ENCODE measurements at places on chromosomes 13 and 19.

DNA sequence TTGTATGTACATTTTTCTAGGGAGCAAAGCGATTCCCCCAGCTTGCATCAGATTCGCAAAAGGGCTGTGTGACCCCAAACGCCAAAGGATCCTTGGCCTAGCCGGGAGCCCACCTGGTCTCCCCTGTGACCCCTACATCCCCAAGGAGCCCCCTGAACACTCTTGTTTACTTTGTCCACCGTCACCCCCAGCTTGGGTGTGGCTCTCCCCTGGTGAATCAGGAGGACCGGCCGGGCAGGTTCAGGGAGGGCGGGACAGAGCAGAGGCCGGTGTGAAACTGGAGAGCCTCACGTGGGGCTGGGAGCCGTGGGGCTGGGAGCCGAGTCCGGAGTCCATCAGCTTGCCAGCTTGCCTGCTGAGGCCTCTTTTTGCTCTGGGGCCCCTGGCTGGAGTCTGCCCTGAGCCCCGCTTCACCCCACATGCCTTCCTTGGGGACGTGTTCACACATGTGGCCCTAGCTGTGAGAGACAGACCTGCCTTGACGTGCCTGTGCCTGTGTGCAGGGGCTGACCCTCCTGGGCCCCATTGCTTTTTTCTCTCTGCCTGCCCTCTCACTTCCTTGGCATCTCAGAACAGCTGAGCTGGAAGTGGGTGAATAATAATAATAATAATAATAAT is 2.0 kb downstream of the ITPKC start:
- no peak for DNase-seq

DNA sequence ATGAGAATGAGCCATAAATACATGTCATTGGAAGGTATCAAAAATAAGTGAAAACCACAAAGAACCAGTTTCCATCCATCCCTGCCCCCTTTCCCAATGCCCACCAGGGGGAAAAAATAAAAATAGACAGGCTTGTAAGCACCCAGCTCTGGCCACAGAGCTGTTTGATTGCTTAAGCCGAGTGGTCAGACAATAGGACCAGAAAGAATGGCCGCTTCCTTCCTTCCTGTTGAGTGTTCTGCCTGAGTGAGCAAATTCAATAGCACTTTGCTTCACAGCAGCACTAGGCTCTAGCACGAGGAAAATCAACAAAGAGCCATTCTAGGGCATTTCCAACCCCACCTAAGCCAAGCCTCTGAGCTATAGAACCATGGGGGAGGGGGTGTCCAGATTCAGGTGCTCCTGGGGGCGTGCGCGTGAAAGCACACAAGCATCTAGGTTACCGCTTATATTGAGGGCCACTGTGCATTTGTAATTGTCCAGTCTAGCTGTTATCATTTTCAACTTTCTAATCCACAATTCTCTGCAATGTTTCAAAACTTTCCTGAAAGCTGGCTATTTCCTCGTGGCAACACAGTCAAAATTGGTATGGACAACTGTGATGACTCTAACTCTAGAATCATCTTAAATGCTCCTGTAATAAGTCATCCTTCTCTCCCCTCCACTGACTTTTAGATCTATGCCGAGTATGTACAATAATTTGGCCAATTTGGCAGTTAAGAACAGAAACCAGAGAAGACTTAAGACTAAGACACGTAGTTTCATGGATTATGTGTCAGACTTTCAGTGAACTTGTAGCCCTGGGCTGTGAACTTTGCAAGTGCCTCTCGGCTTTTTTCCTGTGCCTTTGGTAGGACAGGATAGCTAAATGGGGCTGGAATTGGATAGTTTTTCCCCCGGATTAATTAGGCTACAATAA is 64.3 kb downstream of the SPRY2 start:
- DNase-seq, result peak; percentile 2

GRCh38 chr19:1213391-1214286 is 8.1 kb downstream of the STK11 start:
- peak; percentile 38 for DNase-seq

GRCh38 chr13:109196948-109197347 is 567.5 kb downstream of the MYO16 start:
- DNase-seq, result no peak

GRCh38 chr19:40693150-40693788 is 2.8 kb upstream of the NUMBL start:
- no peak for DNase-seq

- DNase-seq, result no peak
These were observed 46.8 kb downstream of the TSSK6 start for GRCh38 chr19:19468424-19469050.

DNA sequence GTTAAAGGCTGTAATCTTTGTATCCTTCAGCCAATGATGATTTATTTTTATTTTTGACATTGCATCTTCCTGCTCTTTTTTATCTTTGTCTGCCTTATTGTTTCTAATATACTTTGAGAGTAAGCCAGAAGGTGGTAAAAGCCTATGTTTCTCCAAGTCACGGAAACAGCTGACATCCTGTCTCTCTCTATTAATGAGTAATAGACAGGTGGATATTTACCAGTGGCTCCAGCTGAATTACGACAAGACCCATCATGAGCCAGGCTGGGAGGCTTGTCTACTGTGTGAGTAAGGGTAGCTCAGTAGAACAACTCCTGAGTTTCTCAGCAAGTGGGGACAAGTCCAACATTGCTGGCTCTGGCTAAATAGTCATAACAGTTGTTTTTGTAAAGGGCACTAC is 166.6 kb downstream of the NDFIP2 start:
- DNase-seq, result no peak

DNA sequence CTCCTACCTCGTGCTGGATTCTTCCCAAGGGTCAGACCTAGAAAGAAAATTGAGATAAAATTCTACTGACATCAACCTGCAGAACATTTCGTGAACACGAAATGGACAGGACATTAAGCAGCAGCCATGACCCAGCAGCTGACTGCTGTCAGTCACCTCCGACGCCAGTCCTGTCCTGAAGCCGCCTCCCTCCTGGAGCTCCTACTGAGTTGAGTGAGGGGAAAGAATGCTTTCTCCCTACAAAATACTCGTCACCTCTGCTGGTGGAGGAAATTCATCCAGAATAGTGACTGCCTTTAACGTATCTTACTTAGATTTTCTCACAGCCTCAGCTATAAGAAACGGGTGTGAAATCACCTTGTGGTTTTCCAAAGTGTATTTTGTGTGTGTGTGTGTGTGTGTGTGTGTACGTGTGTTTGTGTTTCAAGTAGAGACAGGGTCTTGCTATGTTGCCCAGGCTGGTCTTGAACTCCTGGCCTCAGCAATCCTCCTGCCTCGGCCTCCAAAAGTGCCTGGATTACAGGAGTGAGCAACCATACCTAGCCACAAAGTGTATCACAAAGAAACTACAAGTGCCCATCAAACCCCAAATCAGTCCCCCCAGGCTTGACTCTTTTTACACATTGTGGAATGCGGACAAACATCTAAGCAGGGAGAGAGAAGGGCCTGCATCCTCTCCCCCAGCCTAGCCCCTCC is 2.3 kb upstream of the C13orf42 start:
- DNase-seq, result no peak

GRCh38 chr19:34852669-34853068 is 74.0 kb upstream of the ZNF30 start:
- no peak for DNase-seq

- no peak for DNase-seq
These were observed 75.9 kb upstream of the DOCK9 start for GRCh38 chr13:99053636-99054233.

DNA sequence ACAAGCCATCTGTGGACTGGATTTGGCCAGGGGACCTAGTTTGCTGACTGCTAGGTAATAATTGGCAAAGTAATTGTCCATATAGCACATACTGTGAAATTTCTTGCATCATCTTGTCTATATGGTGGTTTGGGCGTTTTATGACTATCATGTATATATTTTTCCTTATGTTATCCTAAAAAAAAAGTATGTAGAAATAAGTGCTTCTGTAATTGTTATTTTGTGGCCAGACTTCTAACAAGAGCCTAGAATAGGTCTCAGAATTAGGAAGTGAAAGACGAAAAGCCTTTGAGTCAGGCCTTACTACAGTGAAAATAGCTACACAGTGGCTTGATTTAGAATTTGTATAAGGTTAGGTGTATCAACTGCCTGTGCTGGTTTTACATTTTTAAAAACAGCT is 4.2 kb downstream of the FNDC3A start:
- DNase-seq, result no peak

DNA sequence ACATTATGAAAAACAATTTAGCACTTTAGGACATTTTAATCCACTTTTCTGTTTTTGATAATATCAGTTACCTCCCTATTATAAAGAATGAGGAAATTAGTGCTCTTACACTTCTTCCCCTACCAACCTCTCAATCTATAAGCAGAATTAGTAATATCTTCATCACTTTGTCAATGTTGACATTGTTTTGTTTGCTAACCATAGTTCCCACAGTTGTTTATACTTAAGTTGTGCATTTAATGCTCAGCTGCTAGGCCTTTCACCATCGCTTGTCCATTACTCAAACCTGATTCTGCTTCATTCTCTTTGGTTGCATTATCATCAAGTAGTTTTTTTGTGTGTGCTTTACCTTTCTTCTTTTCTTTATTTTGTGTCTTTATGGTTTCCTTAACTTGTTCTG is 132.1 kb downstream of the CDK8 start:
- DNase-seq, result no peak

GRCh38 chr13:40534456-40534855 is 132.0 kb downstream of the FOXO1 start:
- DNase-seq, result no peak

DNA sequence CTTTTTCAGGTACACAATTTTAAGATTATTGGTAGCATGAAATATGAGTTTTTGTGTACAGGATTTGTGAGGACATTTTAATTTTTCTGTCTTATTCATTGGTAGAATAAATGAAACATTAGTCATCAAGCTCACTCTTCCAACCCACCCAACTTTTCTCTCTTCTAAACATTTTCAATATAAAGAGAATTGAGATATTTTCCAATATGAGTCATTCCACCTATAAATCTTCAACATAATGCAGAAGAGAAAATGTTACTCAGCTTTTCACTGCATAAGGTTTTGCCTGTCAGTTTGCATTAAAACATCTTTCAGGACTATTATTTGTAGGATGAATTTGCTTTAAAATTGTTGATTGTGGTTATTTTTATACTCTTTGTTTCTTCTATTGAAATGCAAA is 330.7 kb downstream of the PCDH20 start:
- no peak for DNase-seq

DNA sequence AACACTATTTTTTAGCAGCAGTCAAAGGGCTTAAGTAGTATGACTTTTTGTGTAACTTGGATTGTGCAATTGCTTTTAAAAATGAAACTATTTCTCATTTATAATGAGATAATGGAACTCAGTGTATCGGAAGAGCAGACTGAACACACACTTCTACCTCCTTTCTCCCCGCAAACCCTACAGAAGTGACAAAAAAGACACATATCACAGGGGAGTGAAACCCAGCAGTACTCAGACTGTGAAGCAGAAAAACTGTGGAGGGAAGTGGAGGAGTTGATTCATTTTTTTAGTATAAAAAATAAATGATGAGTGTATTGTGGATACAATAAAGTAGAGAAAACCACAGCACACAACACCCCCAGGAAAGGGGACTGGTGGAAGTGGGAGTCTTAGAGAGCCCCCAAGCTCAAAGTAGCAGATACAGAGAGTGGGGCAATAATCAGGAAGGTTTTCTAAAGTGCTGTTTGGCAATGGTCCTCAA is 9.7 kb downstream of the LPAR6 start:
- no peak for DNase-seq

- no peak for DNase-seq
These were observed 391.5 kb upstream of the MIR17HG start for GRCh38 chr13:90956031-90956430.

GRCh38 chr13:87678372-87678752 is 7.2 kb downstream of the SLITRK5 start:
- no peak for DNase-seq

DNA sequence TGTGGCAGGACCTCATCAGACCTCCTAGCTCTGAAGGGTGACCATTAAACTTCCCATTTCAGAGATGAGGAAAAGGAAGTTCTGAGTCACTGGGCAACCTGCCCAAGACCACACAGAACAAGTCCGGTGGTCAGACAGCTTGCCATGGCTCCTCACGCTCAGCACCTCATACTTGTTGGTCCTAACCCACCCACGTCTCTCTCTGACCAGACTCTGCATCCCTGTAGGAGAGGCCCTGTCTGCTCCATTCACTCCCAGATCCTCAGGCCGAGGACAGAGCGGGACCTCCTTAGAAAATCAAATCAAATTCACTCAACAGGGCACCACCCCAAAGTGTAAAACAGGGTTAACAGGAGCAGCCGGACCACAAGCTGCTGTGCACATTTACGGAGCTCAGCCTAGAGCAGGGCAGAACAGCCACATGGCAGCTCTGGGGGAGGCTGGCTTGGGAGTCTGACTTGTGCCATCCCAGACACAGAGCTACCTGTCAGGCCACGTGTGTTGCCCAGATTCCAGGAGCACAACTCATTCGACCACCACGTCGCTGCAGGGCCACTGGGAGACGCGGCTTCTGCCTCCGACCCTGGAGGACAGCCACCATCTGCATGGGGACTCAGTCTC is 1.7 kb downstream of the MIER2 start:
- peak; percentile 71 for DNase-seq

DNA sequence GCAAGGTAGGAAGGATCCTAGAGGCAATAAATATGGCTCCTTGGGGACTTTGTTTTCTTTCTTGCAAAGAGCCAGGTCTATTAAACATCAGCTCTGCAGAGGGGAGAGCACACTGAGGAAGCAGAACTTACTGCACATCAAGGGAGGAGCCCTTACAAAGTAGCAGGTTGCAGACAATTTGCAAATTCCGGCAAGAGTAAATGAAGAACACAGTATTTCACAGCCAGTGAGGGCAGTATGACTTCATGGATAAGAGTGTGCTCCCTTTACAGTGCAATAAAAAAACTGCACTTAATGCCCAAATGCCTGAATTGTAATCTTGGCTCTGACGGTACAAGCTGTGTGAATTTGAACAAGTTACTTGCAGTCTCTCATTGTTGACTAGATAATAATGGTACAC is 75.5 kb downstream of the STARD13 start:
- DNase-seq, result no peak

- peak; percentile 75 for DNase-seq
These were observed 2.9 kb downstream of the WDR83 start for GRCh38 chr19:12669270-12670158.

DNA sequence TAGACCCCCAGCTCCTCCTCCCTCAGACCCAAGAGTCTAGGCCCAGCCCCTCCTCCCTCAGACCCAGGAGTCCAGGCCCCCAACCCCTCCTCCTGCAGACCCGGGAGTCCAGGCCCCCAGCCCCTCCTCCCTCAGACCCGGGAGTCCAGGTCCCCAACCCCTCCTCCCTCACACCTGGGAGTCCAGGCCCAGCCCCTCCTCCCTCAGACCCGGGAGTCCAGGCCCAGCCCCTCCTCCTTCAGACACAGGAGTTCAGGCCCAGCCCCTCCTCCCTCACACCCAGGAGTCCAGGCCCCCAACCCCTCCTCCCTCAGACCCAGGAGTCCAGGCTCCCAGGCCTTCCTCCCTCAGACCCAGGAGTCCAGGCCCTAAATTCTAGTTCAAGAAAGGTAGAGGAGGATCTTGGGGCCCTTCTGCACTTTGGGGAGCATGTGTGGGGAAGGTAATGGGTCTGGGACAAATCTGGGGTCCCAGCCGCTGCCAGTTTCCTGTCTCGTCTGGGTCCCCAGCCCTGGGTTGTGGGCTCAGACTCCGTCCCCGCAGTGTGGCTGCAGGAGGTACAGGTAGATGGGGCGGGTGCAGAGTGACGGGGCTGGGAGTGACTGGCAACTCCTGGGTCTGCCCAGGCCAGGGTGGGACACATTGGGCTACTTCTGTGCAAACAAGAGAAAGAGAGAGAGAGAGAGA is 3.2 kb upstream of the TMEM190 start:
- no peak for DNase-seq

- no peak for DNase-seq
These were observed 98.7 kb upstream of the KL start for GRCh38 chr13:32917504-32917903.

- DNase-seq, result no peak
These were observed 30.0 kb downstream of the VAV1 start for GRCh38 chr19:6802336-6803035.

Measured in H4 (cell line).